ENCODE measurements at places on chromosomes 7 and 10.
A peak's percentile ranks its signal among the peaks of the same experiment; 100 is the strongest.

DNA sequence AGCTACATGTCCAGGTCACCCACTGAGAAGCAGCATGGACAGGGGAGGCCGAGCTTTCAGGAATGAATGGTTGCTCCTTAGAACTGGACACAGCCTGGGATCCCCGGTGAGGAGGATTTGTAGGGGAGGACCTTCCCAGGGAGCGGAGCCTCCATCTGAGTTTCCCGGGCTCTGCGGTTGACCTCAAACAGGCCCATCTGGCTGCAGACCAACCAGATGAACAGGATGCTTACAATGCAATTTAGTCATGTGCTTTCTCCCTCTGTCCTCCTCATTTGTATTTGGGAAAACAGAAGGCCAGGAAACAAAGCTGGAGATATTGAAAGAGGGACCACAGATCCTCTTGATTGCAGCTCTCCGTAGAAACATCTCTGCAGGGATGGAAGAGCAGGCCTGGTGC, 104.8 kb downstream of the EMX2 start:
- DNase-seq = no peak

DNA sequence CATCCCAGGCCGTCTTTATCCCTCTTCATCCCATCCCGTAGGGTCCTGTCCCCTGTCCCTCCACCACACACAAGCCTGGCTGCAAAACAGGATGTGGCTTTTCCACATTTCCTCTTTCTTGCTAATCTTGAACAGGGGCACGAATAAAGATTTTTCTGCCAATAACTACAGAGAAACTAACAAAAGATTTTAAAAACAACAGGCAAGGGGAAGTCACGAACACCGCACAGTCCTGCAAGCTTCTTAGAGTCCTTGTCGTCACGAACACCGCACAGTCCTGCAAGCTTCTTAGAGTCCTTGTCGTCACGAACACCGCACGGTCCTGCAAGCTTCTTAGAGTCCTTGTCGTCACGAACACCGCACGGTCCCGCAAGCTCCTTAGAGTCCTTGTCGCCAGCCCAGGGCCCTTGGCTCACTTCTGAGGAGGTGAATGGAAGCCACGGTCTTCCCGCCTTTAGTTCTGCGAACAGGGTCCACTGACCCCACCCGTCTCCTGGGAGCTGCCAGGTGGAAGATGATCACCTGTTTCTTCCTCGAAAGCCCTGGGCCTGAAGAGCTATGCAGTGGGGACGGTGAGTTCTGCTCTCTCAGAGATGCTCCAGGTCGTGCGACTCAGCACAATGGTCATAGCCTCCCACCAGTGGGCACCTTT, 10.3 kb upstream of the INSIG1 start:
- no peak for DNase-seq

- DNase-seq = no peak
These were observed 2.1 kb upstream of the ZNF117 start for GRCh38 chr7:64992971-64993370.

- DNase-seq = no peak
These were observed 114.9 kb downstream of the HDAC9 start for GRCh38 chr7:18610331-18610948.

GRCh38 chr7:31093282-31093681, 41.2 kb downstream of the ADCYAP1R1 start:
- no peak for DNase-seq

DNA sequence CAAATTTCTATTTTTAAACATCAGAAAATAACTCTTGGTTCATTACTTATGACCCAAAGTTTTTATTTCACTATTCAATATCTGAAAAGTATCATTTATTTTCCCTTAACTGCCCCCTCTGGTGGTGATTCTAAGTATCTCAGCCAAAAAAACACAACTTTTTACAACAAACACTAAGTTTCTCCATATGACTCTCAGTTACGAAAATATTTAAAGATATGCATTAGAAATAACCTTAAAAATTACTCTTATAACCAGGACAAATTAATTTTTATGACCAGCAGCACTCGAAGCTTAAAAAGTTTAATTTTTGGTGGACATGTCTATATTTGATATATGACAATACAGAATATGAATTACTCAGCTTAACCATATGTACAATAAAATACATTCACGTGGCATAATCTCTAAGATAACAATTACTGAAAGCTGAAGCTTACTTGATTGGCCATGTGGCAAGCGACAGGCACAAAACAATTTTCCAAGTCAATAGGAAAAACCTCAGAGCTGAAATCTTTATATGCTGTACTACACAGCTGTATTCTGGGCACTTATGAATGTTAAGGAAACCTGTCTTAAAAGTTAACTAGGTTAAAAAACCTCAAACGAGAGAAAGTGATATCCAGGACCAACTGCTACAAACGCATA, 2.3 kb downstream of the HNRNPA2B1 start:
- DNase-seq = no peak

GRCh38 chr7:129742256-129742655, 130.7 kb downstream of the NRF1 start:
- no peak for DNase-seq

GRCh38 chr7:22542669-22543068, 42.7 kb upstream of the STEAP1B start:
- DNase-seq = no peak

- no peak for DNase-seq
These were observed 18.8 kb upstream of the MET start for GRCh38 chr7:116653204-116653603.

- peak; percentile 10 for DNase-seq
These were observed 64.3 kb upstream of the CCDC6 start for GRCh38 chr10:59970396-59971368.

DNA sequence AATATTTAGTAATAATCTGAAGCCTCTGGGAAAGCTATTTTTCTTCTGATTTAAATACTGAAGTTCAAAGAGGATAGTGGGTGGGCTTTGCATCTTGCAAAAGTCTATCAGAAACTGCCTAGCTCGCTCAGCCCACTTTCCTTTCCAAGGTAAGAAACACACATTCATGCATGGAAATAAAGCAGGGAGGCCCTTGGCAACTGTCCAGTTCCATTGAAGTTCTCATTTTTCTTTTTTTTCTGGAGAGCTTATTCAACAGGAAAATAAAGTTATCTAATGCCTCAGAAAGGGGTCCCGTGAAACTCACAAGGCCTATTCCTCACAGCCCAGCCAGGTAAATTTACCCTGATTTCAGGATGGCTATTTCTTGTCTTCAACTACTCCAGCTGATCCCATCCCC, 654.9 kb downstream of the KCNMA1 start:
- no peak for DNase-seq

GRCh38 chr7:101795461-101795860, 22.0 kb upstream of the CUX1 start:
- no peak for DNase-seq

GRCh38 chr10:17781856-17782255, 27.3 kb upstream of the MRC1 start:
- no peak for DNase-seq

GRCh38 chr10:75042292-75042974, 69.0 kb upstream of the SAMD8 start:
- no peak for DNase-seq

DNA sequence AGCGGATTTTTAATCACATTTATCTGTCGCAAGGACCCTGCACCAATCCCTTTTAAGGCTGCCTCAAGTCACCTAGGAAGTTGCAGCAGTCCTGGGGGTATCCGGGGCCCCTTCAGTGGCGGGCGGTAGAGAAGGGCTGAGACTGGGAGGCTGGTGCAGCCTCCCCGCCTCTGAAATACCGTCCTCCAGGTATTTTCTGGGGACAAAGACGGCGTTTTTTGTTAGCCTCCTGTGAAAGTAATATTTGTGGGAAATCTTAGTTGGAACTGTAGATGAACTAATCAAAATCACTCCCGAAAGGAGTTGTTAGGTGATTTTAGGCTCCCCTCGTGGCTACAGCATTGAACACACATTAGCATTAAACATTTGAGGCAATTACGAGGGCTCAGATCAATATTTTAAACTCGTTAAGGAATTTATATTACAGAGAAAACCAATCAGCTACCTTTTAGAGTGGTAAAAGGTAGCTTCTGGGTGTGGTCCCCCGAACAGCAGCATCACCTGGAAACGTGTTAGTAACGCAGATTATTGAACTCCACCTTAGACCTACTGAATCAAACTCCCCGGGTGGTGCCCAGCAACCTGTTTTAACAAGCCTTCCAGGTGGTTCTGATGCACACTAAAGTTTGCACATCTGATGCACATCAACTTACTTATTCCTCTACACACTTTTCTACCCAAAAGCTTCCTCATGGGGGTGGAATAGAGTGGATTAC, 530 bp upstream of the ANXA7 start:
- DNase-seq = no peak

GRCh38 chr10:121981346-121981745, 6.3 kb upstream of the NSMCE4A start:
- DNase-seq = no peak

- DNase-seq = no peak
These were observed 200.7 kb downstream of the DNAH11 start for GRCh38 chr7:21743493-21743892.

GRCh38 chr10:89518108-89518507, 17.3 kb downstream of the SLC16A12 start:
- DNase-seq = no peak

DNA sequence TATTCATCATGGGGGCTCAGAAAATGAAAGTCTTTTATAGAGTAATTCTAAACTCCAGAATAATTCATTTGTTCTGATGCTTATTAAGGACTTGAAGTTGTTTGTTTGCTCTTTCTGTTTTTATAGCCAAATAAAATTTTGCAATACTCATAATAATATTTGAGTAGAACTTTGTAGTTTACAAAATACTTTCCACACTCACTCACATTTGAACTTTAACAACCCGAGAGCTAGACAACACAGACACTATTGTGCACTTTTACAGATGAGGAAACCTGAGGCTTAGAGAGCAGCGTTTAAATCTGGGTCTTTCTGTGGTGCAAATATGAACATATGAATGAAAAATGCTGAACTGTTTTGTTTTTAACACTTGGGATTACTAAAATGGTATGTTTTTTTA, 126.8 kb downstream of the KAT6B start:
- DNase-seq = no peak

GRCh38 chr7:130926001-130926691, 192.1 kb upstream of the KLF14 start:
- DNase-seq = no peak

- DNase-seq = no peak
These were observed 230.5 kb upstream of the TMEM229A start for GRCh38 chr7:124263232-124263827.

DNA sequence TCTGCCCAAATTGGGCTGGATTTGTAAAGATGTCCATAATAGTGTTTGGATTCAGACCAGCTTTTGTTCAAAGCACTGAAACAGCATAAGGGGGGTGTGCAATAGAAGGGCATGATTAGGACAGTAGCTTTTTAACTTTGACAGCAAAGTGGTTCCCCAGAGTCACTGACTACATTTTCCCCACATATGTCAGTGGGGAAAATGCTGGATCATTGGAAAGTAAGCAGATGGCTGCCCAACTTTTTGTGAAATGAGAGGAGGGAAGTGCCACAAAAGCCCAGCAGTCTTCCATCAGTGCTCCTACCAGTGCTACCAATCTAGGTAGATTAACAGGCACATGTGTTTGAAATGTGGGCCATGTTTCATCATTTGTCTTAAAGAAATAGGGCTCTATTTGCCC, 162.8 kb downstream of the FZD1 start:
- DNase-seq = no peak

GRCh38 chr7:111682588-111683340, 120.5 kb upstream of the IMMP2L start:
- DNase-seq = no peak

DNA sequence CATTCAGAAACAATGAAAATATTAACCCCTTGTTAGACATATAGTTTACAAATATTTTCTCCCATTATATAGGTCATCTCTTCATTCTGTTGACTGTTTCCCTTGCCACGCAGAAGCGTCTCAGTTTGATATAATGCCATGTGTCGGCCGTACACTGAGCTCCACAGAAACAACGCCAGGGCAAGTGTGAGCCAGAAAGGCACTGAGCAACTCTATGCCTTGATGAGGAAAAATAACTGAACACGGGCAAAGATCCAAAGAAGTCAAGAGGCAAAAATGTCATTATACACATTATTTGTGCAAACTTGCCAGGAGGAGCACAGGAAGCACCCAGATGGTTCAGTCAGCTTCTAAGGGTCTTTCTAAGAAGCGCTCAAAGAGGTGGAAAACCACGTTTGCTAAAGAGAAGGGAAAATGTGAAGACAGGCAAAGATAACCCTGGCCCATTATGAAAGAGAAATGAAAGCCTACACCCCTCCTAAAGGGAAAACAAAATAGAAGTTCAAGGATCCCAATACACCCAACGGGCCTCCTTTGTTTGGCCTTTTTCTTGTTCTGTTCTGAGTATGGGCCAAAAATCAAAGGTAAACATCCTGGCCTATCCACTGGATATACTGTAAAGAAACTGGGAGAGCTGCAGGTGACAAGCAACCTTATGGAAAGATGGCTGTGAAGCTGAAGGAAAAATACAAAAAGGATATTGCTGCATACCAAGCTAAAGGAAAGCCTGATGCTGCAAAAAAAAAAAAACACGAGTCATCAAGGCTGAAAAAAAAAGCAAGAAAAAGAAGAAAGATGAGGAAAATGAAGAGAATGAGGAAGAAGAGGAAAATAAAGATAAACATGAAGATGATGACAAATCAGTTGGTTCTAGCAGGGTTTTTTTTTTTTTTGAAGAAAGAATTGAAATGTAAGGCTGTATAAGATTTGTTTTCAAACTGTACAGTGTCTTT, 15.5 kb downstream of the ARHGAP12 start:
- no peak for DNase-seq

- DNase-seq = no peak
These were observed 145.6 kb downstream of the CCDC71L start for GRCh38 chr7:106515321-106515720.

GRCh38 chr10:110426294-110427181, 71.2 kb upstream of the DUSP5 start:
- no peak for DNase-seq

GRCh38 chr7:51031216-51031615, 248.5 kb upstream of the GRB10 start:
- DNase-seq = no peak

GRCh38 chr7:115235075-115235474, 313.2 kb downstream of the MDFIC start:
- DNase-seq = no peak

- DNase-seq = no peak
These were observed 404.2 kb downstream of the THSD7A start for GRCh38 chr7:11427686-11428273.

- no peak for DNase-seq
These were observed 161.6 kb downstream of the SH3PXD2A start for GRCh38 chr10:103693812-103694205.

DNA sequence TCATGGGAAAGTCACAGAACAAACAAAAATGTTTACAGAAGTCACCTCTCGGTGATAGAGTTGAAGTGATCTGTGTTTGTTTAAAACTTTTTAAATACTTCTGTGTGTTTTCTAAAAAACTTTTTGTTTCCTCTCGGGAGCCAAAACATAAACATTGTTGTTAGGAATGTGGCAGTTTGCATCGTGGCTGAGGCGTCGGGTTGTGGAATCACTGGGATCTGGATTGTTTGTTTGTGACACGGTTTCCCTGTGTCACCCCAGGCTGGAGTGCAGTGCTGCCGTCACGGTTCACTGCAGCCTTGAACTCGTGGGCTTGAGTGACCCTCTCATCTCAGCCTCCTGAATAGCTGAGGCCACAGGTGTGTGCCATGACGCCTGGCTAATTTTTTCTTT, 29.0 kb upstream of the SUN1 start:
- DNase-seq = no peak
